ENCODE measurements at places on chromosomes 6 and 20.

- no peak for DNase-seq
Measured at GRCh38 chr6:168355716-168356522, 36.3 kb upstream of the DACT2 start.

GRCh38 chr6:117564681-117565080 lies 37.6 kb downstream of the GOPC start:
- no peak for DNase-seq

DNA sequence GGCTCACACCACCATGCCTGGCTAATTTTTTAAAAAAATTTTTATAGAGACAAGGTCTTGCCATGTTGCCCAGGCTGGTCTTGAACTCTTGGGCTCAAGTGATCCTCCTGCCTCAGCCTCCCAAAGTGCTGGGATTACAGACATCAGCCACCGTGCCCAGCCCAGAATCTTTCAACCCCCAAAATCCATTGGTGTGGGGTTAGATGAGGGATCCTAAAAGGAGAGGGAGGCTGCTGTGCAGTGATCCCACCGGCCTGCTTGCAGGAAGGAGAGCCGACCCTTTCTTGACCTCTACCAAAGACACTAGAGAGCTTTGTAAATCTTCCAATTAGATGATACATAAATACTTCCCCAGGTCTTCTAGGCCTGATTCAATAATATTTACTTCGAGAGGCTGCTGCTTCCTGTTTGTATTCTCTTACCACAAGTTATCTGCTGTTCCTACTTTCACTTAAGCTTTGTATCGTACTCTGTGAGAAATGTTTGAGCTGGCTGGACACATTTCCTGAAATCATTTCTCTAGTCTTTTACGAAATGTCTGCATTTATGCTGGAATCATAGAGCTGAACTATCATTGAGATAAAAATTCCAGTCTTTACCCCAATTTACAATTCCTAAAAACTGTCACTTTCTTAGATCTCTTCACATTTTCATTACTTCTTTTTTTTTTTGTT lies 49.3 kb upstream of the IER3 start:
- DNase-seq, result no peak

GRCh38 chr6:110557199-110557598 lies 80.8 kb upstream of the SLC22A16 start:
- DNase-seq, result no peak

- no peak for DNase-seq
Measured at GRCh38 chr20:38706509-38706908, 17.8 kb upstream of the SLC32A1 start.

GRCh38 chr6:141653590-141653989 lies 479.1 kb upstream of the GJE1 start:
- no peak for DNase-seq

DNA sequence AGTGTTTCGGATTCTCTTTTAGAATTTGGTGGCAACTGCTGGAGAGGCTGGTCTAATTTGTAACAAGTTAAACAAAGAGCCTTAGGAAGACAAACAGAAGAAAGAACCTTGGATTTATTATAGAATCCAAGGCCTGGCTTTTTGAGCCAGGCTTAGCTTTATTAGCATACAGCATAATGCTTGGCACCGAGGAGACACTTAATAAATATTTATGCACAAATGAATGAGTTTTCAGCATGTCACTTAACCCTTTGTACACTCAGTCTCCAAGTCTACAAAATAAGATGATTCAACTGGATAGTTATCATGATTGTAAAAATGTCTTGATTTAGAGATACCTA lies 38.2 kb upstream of the AFDN start:
- DNase-seq, result no peak

- DNase-seq, result no peak
Measured at GRCh38 chr20:58614366-58614765, 36.7 kb upstream of the STX16 start.

- DNase-seq, result no peak
Measured at GRCh38 chr6:37525460-37526357, 26.0 kb upstream of the CCDC167 start.

DNA sequence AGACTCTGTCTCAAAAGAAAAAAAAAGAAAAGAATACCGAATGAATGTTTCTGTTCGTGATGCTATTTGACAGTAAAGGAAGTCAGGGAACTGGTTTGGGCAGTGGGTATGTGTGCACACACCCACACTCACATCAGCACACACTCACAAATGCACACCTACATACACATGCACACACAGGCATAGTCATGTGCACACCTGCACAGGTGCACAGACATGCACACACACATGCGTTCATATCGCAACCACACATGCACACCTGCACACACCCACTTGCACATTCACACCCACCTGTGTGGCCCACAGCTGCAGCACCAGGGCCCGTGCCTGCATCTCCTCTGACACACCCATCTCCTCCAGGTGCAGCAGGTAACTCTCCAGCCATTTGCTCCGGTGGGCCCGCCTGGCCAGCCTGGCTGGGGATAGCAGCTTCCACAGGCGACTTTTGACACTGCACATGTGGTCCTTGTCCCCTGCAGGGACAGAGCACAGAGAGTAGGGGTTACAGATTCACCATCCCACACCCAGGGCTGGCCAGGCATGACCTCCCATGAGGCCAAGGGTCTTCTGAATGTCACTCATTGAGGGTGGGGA lies 41.4 kb upstream of the KCNB1 start:
- no peak for DNase-seq

DNA sequence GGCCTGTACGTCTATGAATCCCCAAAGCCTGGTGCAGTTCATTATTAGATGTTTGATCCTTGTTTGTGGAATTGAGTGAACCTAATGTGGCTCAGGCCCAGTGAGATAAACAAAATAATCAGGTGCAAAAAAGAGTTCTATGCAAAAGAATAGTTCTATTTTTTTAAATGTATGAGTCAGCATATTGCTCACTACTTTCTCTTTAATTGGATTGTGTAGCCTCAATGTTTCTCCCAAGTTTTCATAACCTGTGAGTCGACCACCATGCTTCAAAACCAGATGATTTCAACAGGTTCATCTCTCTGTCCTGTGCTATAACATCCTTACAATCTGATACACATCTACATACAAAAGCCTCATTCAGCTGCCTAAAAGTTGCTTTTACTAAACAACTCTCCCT lies 116.5 kb upstream of the HDAC2 start:
- no peak for DNase-seq

- DNase-seq, result no peak
Measured at GRCh38 chr6:7747433-7747832, 21.5 kb downstream of the BMP6 start.
